ENCODE measurements at places on chromosomes 16 and 17.
A peak's percentile ranks its signal among the peaks of the same experiment; 100 is the strongest.

DNA sequence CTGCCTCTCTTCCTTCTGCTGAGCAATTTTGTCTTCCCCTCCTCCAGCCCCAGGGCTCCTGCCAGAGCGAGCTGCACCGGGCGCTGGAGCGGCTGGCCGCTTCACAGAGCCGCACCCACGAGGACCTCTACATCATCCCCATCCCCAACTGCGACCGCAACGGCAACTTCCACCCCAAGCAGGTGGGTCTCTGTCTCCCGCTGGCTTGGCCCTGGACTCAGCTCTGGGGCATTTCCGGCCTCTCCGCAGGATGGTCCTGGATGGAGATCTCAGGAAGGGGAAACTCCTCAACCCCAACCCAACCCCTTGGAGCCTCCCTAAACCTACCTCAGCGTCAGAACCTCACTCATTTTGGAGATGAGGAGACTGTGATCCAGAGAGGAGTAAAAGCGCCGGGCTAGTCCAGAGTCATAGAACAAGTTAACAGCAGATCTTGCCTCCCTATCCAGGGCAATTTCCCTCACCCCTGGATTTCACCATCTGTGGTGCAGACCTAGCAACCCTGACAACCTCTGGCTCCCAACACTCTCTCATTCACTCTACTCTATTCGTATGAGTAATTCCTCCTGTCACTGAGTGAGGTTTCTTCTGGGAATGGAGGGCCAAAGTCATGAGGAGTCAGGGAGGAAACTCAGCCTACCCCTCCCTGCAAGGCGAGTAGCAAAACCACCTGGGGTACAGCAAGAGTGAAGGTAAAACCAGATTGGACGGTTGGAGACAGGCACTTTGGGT lies 10.8 kb downstream of the IGFBP4 start:
- no peak for DNase-seq

- DNase-seq: no peak
Observed at GRCh38 chr17:66357037-66357436, 54.6 kb downstream of the PRKCA start.

GRCh38 chr16:6777624-6778023 lies 555.0 kb upstream of the RBFOX1 start:
- DNase-seq: no peak

GRCh38 chr17:57823469-57824401 lies 26.1 kb downstream of the MRPS23 start:
- no peak for DNase-seq

- DNase-seq: no peak
Observed at GRCh38 chr16:31390504-31391041, 2.6 kb upstream of the ITGAD start.

DNA sequence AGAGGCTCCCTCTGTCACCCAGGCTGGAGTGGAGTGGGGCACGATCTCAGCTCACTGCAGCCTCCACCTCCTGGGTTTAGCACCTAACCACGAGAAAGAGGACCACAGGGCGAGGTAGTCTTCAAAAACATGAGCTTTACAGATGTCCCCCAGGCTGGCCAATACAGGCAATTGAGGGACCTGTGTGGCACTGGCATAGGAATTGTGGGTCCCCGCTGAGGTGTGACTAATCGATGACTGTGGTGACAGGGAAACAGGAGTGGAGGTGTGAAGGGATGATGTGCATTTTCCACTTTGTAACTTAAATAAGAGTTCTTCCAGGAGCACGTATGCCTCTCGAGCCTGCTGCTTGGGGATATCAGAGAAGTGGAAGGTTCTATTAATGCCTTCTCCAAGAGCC lies 12.6 kb upstream of the ARHGAP17 start:
- no peak for DNase-seq

GRCh38 chr16:49495596-49496355 lies 122.2 kb downstream of the C16orf78 start:
- no peak for DNase-seq

GRCh38 chr17:35028531-35029262 lies 34.8 kb downstream of the RFFL start:
- DNase-seq: no peak

DNA sequence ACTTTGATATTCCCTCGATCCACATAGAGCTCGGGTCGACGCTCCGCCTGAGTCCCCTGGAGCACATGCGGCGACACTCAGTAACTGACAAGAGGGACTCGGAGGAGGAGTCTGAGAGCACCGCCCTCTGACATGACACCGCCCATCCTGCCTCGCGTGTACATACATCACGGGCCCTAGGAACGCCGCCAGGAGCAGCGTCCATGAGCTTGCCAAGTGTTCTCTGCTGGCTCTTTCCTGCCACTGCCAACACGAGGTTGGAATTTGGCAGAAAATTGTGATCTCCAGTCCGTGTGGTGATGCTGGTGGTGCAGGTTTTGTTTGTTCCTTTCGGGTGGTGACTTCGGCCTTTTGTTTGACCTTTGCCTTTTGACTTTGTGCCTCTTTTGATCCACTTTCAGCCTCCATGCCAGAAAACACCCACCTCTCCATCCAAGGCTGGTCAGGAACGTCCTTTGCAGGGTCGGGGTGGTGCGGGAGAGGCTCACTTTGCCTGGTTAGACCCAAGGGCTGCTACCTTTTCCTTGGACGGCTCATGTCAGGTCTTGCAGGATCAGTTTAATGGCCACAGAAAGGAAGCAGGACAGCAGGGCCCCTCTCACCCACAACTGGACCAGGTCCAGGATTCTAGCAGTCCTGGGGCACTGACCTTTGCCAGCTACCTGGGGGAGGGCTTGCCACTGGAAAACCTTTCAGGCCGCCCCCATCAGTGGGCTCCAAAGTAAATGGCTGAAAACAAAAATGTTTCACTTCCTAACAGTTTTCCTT lies 27.6 kb downstream of the ELAC2 start:
- DNase-seq: no peak

GRCh38 chr16:55037966-55038365 lies 107.3 kb downstream of the IRX5 start:
- no peak for DNase-seq

DNA sequence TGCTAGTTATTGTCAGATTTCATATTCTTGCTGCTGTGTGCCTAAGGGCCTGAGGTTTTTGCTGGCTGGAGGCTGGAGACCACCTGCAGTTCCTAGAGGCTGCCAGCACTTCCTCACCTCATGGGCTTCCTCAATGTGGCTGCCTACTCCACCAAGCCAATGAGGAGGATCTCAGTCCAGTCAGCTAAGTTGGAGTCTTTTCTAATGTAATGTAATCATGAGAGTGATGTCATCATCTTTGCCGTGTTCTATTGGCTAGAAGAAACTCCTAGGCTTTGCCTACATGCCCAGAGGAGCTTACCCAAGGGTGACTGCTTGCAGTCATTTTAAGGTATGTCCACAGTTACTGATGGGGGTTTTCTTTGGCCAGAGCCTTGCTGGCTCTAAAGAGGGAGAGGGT lies 53.0 kb downstream of the SOCS3 start:
- no peak for DNase-seq

GRCh38 chr17:17205368-17206123 lies 587 bp downstream of the PLD6 start:
- DNase-seq: peak; percentile 45

DNA sequence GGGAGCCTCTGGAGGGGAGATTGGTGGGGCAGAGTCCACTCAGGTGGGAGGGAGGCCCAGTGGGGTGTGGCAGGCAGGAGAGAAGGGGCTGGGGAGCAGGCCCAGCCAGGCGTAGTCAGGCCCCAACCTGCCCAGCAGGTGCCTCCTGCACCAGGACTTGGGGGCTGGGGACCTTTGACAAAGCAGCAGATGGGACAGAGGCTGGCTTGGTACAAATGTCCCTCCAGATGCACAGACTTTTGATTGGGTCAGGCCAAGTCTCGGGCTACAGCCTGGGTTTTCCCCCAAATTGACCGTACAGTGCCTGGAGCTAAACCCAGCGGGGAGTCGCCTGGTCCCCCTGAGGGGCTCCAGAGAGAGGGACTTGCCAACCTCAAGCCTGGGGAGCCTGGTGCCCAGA lies 411 bp downstream of the GGT6 start:
- DNase-seq: no peak

DNA sequence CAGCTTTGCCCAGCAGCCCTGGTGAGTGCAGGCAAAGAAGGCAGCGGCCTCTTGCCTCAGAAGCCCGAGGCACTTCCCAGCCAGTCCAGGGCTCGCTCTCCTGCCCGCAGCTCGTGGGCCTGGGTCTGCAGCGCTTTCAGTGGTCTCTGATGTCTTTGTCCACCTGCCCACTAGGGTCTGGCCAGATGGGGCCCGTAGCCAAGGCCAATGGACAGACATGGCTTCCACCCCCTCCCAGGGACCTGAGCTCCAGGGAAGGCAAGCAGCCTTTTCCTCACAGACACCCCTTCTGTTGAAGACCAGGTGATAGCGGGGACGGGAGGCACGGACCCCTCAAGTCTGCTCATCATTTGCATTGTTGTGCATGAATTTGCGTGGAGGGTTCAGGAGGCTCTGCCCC lies 33.7 kb upstream of the ZC3H18 start:
- no peak for DNase-seq

GRCh38 chr17:15456972-15457722 lies 10.3 kb downstream of the CDRT4 start:
- DNase-seq: peak; percentile 72

- DNase-seq: peak; percentile 70
Observed at GRCh38 chr17:28949185-28950016, 1.9 kb downstream of the PHF12 start.

DNA sequence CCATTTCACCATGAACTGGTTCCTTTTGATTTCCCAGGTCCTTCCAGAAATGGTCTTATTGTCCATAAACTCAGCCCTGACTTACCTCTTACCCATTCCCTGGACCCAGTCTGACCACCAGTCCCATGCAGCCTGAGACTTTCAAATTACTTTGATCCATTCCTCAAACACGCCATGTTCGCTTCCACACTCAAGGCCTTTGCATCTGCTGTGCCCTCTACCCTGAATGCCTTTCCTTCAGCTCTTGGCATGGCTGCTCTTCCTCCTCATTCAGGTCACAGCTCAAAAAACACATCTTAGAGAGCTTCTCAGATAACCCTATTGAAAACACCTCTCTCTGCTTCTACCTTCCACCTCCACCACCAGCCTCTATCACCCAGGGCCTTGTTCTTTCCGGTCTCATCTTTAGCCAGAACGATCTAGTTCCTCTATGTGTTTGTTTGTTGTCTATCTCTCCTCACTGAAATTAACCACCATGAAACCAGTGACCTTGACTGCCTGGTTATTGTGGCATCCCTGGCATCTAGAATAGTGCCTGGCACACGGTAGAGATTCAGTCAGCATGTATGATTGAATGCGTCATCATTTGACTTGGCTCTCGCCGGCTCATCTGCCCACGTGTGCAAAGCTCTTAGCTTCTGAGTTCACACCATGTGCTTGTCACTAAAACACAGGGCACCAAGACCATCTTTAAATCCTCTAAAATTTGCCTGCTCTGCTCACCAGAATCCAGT lies 12.8 kb downstream of the CRYM start:
- DNase-seq: no peak

GRCh38 chr17:7098802-7099459 lies 15.7 kb downstream of the ASGR2 start:
- DNase-seq: no peak

DNA sequence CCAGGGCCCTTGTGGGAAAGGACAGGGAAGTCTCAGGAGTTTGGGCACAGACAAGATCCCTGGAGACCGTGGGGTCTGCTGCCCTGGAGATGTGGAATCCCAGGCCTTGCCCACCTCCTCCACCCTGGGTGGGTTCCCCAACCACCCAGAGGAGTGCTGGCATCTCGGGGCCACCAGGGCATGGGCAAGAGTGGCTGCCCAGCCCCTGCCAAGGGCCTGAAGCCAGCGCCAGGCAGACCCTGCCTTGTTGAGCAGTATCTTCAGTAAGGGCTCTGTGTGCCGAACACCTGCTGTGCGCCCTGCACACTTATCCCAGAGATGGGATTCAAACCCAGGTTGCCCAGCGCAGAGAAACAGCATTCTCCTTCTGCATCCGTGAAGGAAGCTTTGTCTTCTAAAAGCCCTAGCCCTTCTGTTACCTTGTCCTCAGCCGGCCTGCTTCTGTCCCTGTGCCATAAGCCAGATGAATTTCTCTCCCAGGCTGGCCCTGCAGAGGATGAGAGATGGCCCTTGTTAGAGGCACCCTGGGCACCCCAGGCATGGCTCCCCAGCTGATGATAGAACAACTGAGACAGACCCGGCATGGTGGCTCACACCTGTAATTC lies 32.4 kb downstream of the TMEM235 start:
- no peak for DNase-seq

GRCh38 chr16:28491970-28492474 lies at the start of gene CLN3:
CLN3 (minus strand) TSS chr16:28492074; CDS start chr16:28491759, 315 bp downstream.
- peak; percentile 91 for DNase-seq

DNA sequence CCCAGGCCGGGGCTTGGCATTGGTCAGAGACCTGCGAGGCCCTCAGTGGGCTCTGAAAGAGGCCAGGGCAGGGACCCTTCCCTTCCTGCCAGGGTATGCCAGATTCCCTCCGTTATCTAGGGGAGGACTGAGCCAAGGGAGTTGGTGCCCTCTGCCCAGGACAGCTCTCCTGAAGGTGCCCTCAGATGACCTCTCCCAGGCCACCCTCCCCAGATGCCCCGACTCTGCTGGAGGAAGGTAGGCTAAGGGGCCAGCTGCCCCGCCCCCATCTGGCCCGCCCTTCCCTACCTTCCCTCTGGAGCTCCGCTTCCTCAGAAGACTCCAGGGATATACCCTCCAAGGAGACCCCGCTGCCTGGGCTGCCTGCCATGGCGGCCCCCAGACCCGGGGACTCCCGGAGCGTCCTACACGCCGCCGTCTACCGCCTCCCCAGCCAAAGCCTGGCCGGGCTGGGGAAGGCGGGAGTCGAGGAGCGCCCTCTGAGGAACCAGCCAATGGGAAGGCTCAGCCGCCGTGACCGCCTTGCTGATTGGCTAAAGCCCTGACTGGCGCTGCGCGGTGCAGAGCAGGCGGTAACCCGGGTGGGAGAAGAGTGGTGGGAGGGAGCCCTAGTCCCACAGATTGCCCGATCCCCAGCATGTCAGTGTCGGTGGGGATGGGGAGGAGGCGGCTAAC lies 7.0 kb downstream of the MPP2 start:
- peak; percentile 87 for DNase-seq

DNA sequence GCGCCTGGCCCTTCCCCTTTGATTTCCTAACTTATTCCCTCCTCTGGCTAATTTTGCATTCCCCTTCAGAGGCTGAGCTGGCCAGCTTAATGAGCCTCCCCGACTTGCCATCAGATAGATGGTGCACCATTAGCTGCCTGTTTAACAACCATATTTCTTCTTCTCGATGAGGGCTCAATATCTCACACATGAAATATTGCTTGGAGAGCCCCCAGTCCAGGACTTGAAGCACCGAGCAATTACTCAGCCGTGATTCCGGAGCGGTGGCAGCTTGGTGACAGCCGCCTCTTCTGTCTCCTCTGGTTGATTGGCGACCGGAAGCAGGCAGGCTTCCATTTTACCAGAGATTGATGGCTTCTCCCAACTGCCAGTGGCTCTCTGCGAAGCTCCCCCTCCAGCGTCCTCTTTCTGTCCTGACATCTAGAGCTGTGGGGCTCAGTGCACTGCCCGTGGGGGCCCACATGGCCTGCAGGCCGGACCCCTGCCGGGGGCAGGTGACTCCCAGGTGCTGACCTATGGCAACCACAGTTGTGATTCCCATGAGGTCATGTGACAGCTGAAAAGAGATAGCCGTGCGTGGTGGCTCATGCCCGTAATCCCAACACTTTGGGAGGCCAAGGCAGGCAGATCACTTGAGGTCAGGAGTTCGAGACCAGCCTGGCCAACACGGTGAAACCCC lies 133.7 kb upstream of the SEC14L1 start:
- no peak for DNase-seq

- DNase-seq: no peak
Observed at GRCh38 chr17:76166168-76166567, 25.1 kb upstream of the FOXJ1 start.
